Activated CD4-positive, alpha-beta T cell treated with anti-CD3 and anti-CD28 coated beads, Interleukin-2, amount 50 U/mL, for 48 hours (primary cell): ENCODE measurements at places on chromosomes 7 and 10.

DNA sequence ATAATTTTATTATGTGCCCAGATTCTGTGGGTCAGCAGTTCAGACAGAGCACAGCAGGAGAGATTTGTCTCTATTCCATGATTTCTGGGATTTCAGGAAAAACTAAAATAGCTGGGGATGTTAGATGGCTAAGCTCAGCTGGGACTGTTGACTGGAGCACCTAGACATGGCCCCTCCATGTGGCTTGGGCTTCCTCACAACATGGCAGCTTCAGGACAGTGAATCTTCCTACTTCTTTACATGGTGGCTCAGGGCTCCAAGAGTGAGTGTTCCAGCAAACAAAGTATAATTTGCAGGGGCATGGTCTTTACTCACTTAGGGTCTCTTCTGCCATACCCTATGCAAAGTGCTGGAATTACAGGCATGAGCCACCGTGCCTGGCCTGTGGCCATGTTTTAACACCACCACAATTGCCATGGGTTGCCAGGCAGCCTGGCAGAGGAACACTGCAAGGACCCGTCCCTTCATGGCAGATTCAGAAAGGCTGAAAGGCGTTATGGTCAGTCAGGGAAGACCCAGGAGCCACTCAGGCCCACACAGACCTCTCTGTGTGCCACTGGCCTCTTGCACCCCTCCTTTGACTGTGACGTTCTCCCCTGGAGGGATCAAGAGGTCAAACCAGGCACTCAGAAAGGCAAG lies 50.8 kb upstream of the ZMIZ1 start:
- no peak for DNase-seq

DNA sequence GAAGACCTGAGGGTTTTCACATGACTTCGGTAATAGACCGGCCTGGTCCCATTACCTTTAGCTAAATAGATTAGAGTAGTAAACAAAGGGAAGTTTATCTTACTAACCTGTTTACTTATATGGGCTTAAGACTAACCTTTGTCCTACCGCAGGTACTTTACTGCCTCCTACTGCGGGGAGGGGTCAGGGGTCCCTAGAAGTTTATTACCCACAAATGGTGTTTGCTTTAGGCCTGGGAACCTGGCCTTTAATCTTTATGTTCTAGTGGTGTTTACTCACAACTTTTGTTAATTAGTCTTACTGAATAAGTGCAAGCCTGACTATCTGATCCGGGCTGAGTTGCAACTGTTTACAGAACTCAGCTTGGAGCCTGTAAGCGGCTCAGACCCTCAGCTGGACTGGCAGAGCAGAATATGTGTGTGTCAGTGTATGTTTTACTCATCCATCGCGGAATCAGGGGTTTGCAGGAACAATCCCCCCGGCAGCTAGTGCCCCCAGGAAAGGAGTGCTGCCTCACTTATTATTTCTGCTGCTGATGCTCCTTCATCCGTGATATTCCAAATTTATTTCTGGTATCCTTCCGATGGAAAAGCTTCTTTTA lies 578.9 kb upstream of the SEMA3D start:
- no peak for DNase-seq

GRCh38 chr7:28554802-28555471 lies 142.6 kb downstream of the CREB5 start:
- no peak for DNase-seq

DNA sequence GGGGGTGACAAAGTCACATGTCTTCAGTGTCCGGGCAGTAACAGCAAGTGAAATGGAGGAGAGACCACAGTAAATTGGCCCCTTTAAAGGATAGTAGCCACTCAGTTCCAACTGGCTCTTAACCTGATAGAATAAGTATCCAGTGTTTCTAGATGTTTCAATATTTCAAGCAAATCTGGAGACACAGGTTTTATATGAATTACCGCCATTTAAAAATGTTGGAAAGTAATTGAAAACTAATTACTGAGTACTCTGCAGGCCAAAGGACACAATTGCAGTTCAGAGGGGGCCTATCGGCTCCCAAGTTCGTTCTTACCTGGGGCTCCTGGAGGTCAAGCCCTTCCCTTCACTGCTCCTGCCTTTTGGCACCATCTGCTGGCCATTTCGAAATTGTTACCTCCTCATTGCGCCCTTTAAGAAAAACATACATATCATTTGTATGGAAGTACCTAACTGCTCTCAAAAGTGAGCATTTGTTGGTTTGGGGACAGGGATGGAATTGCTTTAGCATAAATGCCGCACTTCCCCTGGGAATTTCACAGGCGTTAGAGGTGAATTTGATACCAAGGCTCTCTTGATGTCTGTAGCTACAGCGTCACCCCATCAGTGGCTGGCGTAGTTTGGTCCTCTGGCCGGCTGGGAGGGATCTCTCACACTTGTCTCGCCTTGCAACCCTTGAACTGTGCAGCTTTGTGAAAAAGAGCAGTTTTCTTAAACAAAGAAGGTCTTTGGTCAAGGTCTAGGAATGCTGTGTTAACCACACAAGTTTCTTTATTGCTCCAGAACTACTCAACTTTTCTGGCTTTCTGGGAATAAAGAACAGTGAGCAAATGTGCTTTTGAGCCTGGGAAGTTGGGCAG lies 220.0 kb downstream of the ARHGAP21 start:
- peak; percentile 53 for DNase-seq

DNA sequence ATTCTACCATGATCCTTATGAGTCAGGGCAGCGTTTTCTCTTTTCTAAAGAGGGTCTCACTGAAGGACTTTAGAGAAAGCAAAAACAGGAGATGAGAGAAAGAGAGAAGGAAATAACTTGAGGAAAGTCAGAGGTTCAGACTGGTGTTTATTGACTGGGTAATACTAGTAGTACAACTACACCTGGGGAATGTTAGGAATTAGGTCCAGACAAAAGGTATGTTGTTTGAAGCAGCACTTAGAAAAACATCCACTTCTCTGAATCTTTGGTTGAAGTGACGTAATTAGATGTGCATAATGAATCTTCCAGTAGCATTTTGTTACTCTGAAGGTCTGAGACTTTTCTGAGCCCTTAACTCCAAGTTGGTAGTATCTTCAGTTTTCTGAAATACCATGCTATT lies 380.3 kb upstream of the LRGUK start:
- DNase-seq: no peak

DNA sequence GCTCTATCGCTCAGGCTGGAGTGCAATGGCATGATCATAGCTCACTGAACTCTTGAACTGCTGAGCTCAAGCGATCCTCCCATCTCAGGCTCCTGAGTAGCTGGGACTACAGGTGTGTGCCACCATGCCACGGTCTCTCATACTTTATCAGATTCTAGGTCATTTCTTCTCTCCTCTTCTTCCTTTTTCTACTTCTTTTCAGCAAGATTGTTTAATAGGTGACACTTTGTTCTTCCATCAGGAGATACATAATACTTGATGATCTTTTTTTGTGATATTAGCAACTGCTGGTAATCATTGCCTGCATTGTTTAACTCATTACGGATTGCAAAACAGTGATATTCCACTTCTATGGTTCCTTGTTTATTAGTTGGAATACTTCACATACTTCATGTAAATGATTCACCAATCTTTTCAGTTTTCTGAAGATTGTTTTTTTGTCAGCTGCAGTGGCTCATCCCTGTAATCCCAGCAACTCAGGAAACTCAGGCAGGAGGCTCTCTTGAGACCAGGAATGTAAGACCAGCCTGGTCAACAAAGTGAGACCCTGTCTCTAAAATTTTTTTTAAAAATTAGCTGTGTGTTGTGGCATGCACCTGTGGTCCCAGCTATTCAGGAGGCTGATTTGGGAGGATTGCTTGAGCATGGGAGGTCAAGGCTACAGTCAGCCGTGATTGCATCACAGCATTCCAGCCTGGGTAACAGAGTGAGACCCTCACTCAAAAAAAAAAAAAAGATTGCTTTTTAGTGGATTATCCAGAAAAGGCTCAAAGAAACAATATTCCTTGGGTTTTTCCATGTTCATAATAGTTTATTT lies 36.2 kb upstream of the CHST3 start:
- DNase-seq: no peak
